T1000 (cell line): ENCODE measurements at places on chromosomes 1 and 21.

GRCh38 chr1:31664528-31664927 lies 19.9 kb upstream of the PEF1 start:
- DNase-seq, result no peak

GRCh38 chr1:227756172-227756959 lies 21.1 kb downstream of the SNAP47 start:
- DNase-seq, result no peak

DNA sequence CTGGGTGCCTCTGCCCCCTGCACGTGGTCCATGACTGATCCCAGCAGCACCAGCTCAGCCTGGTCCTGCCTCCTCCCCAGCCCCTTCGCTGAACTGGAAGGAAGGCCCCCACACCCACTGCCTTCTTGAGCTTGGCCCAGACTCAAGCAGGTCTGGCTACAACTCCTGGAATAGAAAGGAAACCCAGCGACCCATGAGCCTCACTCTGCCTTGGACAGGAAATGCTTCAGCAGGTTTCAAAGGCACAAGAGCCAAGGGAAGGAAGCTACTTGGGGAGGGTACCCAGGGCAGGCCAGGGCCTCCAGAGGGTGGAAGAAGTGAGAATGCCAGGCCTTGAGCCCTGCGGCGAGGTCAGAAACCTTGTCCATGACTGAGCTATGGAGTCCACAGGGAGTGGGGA lies 35.9 kb upstream of the RD3 start:
- DNase-seq, result no peak

DNA sequence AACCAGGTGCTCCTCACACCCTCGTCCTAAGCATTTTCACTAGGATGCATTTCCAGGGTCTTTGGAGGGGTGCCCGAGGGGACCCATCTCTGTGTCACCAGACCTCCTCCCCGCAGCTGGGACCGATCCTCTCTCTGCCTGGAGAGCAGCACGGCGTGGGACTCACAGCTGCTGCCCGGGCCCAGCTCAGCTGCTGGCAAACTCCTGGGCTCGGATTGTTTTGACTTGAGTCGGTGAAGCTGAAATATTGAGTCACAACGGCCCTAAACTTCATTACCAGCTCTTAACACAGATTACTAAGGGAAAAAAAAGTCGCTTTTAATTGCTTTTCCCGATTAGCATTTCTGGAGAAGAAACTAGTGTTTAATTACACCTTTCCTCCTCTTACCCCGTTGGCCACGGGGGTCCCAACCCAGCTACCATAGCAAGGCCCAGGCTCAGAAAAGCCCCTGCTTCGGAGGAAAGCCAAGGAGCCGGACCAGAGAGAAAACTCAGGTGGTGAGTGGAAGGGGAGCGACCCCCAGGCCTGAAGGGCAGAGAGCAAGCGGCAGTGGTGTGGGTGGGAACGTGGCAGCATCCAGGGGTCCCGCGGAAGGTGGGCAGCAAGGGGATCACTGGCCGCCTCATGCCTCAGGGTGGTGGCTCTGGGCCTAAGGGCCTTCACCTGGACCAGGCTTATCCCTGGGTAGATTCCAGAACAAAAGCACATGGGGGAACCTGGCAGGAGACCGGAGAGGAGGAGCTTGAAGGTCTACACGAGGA lies 41.7 kb downstream of the CASZ1 start:
- no peak for DNase-seq

DNA sequence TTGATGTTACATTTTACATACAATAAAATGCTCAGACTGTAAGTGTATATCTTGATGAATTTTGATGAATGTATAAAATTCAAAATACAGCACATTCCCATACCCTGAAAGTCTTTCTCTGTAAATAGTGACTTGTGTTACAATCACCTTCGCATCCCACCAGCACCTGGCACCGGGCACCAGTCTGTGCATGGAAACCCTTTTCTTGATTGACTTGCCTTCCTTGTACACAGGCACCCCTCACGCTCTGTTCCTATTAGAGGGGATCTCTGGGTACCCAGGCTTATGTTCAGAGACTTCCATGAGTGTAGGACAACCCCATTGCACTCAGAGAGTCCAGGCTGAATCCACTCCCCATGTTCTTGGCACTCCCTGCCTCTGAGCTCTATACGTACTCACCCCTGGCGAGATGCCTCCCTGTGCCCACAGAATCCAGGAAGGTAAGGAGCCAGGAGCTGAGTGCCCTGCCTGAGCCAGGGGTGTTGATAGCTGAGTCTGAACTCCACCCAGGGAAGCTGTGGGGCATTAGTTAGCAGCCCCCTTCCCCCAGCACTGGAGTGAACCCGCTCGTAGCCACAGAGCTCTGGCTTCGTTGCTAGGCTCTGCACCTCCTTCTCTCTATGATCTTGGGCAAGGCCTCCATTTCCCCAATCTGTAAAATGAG lies 22.5 kb upstream of the PKP1 start:
- DNase-seq, result no peak

GRCh38 chr1:224784265-224785039 lies 145.0 kb upstream of the DNAH14 start:
- no peak for DNase-seq

DNA sequence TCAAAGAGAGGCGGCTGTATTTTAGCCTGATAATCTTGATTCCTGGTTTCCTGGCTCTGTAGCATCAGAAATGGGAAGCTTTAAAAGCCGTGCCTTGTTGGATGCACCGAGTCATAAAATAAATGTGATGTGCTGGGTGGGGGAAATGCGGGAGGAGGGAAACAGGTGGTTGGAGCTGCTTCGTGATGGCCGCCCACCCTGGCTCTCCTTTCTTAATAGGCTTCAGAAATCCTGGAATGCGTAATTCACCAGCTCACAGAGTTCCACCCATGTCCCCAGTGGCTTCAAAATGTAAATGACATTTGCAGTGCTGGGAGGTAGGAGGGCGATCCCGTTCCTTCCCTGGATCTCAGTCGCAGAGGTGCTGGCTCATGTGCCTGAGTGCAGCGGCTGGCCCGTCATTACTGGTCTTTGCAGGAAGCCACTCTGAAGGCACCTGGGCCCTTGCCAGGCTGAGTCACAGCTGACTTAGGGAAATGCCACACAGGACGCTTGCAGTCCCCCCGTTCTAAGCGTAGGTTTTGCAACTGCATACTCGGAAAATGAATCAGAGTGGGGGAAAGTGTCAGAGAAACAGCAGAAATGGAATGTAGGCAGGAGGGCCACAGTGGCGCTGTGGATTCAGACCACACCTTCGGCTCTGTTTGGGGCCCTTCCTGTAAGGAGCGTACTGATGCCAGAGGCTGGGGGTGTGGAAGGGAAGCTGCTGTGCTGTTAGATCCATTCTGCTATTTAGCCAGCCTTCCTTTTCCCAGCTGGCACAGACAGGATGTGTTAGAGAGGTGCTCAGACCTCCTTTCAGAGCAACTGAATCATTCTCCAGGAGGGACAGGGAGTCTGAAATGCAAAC lies 37.6 kb downstream of the GALNT2 start:
- DNase-seq, result peak; percentile 95

DNA sequence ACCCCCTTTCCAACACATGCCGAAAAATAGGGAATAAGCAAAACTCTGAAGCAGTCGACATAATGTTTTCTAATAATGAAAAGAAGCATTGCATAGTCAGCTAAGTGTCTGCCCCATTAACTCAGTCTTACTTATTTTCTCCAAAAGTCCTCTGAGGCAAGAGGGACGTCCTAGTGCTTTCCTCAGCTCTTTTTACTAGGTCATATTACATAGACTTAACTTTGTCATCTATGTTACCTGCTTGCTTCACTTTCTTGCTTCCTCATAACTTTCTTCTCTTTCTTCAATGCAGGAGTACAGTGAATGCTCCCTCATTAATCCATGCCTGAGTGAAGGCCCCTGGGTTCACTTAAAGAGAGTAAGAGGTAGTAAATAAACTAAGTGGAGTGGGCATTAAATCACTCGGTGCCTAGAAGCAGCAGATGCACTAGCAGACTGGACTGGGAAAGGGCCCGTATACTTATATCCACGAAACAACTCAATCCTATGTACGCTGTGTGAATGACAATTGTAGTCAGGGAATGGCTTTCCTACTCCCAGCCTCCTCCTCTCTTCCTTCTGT lies 210.5 kb upstream of the SPAG17 start:
- DNase-seq, result no peak

DNA sequence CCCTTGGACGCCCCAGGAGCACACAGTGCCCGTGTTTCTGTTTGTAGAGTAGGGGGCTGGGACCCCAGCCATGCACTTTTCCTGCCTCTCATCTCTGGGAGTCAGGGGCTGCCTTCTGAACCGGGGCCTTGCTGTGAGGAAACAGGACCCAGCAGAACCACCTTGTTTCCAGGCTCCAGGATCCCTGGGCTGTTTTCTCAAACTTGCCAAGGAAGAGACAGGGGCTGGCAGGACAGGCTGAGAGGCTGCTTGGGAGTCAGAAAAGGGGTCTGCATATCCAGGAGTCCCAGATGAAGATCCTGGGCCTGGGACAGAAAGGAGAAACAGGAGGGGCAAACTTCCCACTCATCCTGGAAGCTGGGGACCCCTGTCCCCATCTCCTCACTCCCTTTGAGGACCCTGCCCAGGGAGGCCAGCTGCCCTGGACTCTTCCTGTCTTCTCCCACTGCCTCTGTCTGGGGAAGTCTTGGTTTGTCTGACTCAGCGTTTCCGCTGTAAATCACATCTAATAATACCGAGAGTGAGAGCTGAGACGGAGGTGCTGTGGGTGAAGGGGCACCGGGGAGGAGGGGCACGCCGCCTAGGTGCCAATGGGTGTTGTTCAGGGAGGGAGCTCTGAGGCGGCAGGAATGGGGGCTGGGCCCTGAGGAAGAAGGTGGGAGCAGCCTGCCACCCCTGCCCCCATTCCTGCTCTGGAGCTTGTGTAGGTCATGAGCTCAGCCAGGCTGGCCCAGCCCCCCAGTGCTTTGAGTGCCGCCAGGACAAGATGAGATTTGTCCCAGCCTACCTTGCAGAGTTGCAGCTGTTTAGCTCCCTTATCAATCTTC lies 16.7 kb downstream of the POU3F1 start:
- peak; percentile 11 for DNase-seq

- no peak for DNase-seq
Measured at GRCh38 chr1:30649321-30649991, 73.9 kb downstream of the MATN1 start.

DNA sequence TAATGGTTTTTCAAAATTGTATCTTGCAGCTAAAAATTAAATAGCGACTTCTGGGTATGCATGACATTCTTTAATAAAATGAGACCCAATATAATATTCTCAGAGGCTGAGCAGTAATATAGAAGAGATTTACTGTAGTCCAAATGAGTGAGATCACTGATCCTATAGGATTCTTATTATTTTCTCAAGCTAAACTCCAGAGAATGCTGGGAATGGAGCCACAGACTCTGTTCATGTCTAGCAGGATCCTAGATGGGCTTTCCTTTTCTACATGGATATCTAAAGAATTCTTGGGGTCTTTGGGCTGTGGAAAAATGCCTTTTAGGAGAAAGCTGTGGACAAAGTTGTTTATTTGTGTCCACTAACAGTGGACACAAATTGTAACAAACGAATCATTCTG lies 150.7 kb upstream of the ZNF644 start:
- no peak for DNase-seq

DNA sequence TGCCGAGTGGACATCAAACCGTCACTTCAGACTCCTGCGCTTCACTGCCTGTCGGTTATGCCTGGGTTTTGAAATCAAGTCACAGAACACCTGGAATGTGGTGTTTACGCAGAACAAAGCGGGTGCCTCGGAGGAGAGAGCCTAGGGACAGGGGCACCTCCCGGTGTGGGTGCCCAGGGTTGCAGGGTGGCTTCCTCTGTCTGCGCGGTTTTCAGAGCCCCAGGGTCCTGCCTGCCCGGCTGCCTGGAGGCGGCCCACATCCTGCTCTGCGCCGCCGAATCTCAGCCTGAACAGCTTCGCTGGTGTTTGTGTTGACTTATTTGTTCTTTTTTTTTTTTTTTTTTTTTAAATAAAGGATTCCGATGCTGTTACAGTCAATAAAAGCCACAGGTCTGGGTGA lies 113.5 kb upstream of the COL6A1 start:
- no peak for DNase-seq

DNA sequence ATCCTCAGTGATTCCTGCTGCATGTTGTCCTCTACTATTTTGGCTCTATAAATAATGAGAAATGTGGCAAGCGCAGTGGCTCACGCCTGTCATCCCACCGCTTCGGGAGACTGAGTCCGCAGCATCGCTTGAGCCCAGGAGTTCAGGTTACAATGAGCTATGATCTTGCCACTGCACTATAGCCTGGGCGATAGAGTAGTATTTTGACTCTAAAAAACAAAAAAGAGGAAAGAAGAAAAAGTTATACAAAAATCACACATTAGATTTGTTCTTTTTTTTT lies 756 bp upstream of the SLC25A44 start:
- DNase-seq, result no peak

DNA sequence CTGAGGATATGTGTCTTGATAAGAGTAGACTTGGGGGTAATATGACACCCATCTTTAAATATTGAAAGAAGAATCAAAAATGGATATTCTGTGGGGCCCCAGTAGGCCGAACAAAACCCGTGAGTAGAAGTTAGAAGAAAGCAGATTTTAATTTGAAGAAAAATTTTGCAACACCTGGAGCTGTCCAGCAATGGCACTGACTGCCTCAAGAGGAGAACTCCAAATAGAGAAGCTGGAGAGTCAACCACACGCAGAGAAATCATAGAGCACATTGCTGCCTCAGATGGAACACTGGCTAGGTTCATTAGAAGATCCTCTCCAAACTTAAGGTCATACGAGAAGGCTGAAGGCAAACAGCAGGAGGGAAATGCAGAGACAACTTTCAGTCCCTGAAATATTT lies 6.8 kb downstream of the NHLH1 start:
- no peak for DNase-seq

- DNase-seq, result no peak
Measured at GRCh38 chr1:16445052-16445451, 4.5 kb downstream of the NECAP2 start.
